Central memory CD8-positive, alpha-beta T cell (primary cell): ENCODE measurements at places on chromosomes 7 and 10.

GRCh38 chr7:100951172-100951571 is 1.8 kb downstream of the MUC3A start:
- H3K36me3 ChIP-seq = no peaks in the 10 kb centered on the region
- H3K27ac ChIP-seq = no peak overlapping the region
- H3K4me1 ChIP-seq = no peaks in the 10 kb centered on the region
- no peak for DNase-seq

- H3K36me3 ChIP-seq = peaks cover 2% of the 10 kb centered on the region
- H3K27me3 ChIP-seq = no peaks in the 10 kb centered on the region
- no peak overlapping the region for H3K27ac ChIP-seq
- peaks cover 5% of the 10 kb centered on the region for H3K4me1 ChIP-seq
- H3K4me3 ChIP-seq = no peak overlapping the region
- no peak for DNase-seq
Observed at GRCh38 chr7:138008588-138009349, 6.9 kb upstream of the CREB3L2 start.

DNA sequence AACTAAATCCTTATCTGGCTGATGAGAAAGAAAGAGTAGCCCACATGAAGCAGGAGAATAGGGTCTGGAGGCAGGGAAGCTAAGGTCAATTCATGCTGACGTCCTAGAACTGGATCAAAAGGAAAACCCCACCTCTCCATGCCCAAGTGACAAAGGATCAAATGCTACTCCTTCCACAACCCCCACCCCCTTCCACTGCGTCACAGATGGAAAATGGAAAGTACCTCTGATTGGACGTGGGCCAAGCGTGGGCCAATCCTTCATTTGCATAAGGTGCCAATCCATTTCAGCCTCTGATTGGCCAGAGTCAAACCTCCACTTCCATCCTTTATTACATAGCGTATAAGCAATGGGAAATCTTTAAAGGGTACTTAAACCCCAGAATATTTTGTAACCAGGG is 431.3 kb upstream of the ETV1 start:
- H3K4me3 ChIP-seq = no peak overlapping the region
- no peaks in the 10 kb centered on the region for H3K36me3 ChIP-seq
- H3K27ac ChIP-seq = no peak overlapping the region

DNA sequence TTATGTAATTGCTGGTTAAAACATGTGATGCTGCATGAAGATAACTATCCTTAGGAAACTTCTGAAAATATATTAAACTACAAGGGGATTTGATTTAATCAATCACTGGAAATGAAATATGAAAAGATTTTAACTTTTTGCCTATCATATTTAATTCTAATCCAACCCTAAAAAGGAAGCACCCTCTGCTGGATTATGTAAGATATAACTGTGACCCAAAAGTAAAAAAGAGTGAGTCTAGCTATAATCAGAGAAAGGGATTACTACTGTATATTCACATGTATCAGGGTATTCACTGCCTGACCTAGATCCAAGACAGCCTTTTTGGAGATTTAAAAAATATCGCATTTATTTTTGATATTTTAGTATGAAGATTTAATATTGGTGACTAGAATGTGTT is 295.5 kb downstream of the MDFIC start:
- H3K27me3 ChIP-seq = peaks cover 10% of the 10 kb centered on the region
- H3K4me3 ChIP-seq = no peak overlapping the region
- no peaks in the 10 kb centered on the region for H3K36me3 ChIP-seq
- H3K27ac ChIP-seq = no peak overlapping the region
- no peaks in the 10 kb centered on the region for H3K4me1 ChIP-seq

- no peak for DNase-seq
- no peaks in the 10 kb centered on the region for H3K36me3 ChIP-seq
- peaks cover 31% of the 10 kb centered on the region for H3K27me3 ChIP-seq
- H3K27ac ChIP-seq = no peak overlapping the region
- H3K4me1 ChIP-seq = no peaks in the 10 kb centered on the region
Observed at GRCh38 chr10:78779339-78779955, 289.3 kb upstream of the ZMIZ1 start.

- H3K36me3 ChIP-seq = peaks cover 1% of the 10 kb centered on the region
- H3K27ac ChIP-seq = no peak overlapping the region
- H3K4me3 ChIP-seq = no peak overlapping the region
- no peak for DNase-seq
Observed at GRCh38 chr10:126663328-126663727, 7.2 kb downstream of the C10orf90 start.

DNA sequence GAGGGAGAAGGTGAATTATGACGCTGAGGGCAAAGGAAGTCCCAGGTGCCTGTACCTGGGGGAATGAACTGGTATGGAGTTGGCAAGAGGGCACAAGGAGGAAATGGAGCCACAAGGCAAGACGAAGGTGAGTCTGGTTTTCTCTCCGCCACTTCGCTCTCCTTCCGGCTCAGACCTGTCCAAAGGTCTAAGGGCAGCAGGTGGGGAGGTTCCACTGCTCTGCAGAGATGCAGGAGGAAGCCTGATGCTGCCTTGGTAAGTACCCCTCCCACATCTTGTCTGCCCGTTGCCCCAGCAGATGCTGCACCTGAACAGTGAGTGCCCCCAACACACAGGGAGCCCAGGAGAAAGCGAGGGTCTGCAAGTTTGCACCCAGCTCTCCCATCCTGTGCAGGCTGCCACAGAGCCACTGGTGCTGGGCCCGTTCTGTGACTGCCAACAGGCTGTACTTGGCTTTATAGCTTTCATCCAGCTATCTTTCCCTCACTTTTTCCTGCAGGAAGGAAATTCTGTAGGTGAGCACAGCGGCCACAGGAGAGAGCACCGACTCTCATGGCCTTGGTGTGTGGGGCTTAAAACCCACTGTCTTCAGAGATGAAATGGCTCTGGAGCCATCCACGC is 235.2 kb downstream of the COBL start:
- H3K27me3 ChIP-seq = peaks cover 12% of the 10 kb centered on the region
- no peaks in the 10 kb centered on the region for H3K4me1 ChIP-seq
- H3K36me3 ChIP-seq = no peaks in the 10 kb centered on the region

DNA sequence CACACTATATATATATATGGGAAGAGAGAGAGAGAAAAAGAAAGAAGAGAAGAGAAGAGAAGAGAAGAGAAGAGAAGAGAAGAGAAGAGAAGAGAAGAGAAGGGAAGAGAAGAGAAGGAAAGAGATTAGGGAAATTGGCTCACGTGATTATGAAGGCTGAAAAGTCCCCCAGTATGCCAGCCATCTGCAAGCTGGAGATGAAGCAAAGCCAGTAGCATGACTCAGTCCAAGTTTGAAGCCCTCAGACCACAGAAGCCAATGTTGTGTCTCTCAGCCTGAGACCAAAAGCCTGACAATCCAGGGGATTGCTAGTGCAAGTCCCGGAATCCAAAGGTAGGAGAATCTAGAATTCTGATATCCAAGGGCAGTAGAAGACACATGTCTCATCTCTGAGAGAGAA is 206.3 kb upstream of the PRSS1 start:
- H3K27me3 ChIP-seq = no peaks in the 10 kb centered on the region
- no peaks in the 10 kb centered on the region for H3K36me3 ChIP-seq
- no peak overlapping the region for H3K4me3 ChIP-seq
- no peak for DNase-seq

DNA sequence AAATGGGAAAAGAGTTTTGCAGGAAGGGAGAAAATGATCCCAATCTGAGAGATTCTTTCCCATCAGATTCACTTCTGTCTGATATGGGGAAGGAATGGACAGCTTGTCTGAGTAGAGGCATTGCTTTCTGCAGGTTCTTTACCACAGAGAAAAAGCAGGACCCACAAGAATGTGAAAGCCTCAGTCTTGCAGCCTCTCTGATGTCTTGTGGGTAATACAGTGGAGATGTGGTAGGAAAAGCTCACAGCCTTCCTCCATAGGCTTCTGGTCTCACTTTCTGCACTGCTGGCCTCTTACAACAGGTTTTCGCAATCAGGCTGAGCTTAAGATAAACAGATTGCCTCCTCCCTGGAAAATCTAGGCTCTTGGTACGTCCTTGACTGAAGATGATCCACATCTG is 551 bp downstream of the IFIT1 start:
- H3K27ac ChIP-seq = peak overlapping the region; percentile 87
- H3K4me3 ChIP-seq = peak overlapping the region; percentile 85
- H3K27me3 ChIP-seq = no peaks in the 10 kb centered on the region
- DNase-seq = no peak
- H3K4me1 ChIP-seq = peaks cover 16% of the 10 kb centered on the region

DNA sequence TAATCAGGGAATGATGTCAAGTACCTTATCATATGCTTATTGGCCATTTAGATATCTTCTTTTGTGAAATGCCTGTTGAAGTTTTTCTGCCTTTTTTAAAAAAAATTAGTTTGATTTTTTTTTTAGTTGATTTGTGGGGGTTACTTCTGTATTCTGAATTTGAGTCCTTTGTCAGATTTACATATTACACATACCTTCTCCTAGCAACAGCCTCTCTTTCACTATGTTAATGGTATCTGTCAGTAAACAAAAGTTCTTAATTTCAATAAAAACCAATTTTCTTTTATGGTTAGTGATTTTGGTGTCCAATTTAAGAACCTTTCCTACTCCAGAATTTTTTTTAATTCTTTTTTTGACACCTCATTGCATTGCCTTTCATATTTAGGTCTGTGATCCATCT is 52.0 kb downstream of the CSGALNACT2 start:
- no peak overlapping the region for H3K4me3 ChIP-seq
- no peak for DNase-seq
- H3K27me3 ChIP-seq = no peaks in the 10 kb centered on the region
- peaks cover 5% of the 10 kb centered on the region for H3K4me1 ChIP-seq

DNA sequence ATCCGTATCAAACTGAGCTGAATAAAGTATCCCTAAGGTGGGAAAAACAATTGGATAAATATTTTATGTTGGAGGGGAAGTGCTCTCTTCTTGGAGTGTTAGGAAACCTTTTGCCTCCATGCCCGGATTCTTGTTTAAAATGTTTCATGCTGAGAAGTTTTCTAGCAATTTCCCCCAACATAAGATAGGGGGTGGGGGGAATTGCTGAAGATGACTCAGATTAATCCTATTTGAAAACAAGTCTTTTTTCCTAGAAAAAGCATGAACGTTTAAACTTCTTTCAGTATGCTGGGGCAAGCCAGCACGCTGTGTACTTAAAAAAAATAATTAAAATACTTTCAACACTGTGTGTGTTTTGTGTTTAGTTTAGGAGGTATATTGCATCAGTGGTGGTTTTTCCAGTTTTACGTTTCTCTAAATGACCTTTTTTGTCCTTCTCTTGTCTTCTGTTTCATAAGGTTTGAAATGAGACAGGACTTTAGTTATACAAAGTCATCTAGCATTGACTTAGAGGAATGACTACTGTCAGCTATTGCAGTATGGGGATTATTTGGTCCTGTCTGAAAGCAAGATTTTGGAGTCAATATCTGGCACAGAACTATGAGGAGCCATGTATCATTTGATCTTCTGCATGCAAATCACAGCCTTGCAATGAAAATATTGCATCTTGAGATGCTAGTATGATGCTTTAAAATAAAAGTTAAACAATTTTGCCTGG is 295.9 kb downstream of the GATA3 start:
- H3K27ac ChIP-seq = no peak overlapping the region
- H3K27me3 ChIP-seq = no peaks in the 10 kb centered on the region
- no peak overlapping the region for H3K4me3 ChIP-seq
- DNase-seq = no peak
- H3K4me1 ChIP-seq = no peaks in the 10 kb centered on the region

DNA sequence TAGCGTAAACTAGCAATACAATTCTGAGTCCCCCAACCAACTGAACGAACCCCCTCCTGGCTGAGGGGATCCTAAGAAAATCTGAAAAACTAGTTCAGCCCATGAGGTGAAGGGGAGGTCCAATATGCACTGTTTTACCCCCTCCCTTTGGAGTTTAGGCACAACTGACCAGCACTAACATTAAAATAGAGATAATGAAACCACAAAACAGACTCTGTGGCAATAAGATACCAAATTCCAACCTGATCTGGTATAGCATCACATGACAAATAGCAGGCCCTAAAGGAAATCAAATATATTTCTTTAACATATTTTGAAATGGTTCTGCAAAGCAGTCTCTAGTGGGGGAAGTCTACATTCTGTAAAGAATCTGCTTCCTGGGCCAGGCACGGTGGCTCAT is 522.5 kb downstream of the TYW1 start:
- H3K36me3 ChIP-seq = no peaks in the 10 kb centered on the region
- H3K27ac ChIP-seq = no peak overlapping the region
- no peaks in the 10 kb centered on the region for H3K4me1 ChIP-seq
- H3K4me3 ChIP-seq = no peak overlapping the region

GRCh38 chr7:125506331-125506730 is 576.7 kb upstream of the POT1 start:
- H3K27ac ChIP-seq = no peak overlapping the region
- no peaks in the 10 kb centered on the region for H3K27me3 ChIP-seq
- H3K4me1 ChIP-seq = no peaks in the 10 kb centered on the region
- no peak overlapping the region for H3K4me3 ChIP-seq
- H3K36me3 ChIP-seq = no peaks in the 10 kb centered on the region
- no peak for DNase-seq

DNA sequence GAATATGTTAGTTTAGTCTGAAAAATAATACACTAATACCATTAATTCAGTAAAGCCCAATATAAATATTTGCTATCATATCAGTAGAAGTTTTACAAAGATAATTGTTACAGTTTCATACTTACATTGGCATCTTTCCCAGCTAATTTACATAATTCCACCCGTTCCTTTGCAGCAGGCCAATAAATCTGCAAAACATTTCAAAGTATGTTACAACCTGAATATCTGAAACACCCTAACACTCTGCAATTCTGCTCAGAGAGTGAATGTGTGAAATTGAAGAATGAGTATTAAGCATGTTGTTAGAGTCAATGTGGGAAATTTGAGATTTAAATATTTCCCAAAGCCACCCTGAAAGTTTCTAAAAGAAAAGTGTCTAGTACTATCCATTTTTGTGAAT is 105.5 kb downstream of the SEMA3D start:
- no peaks in the 10 kb centered on the region for H3K27me3 ChIP-seq
- H3K27ac ChIP-seq = no peak overlapping the region
- H3K36me3 ChIP-seq = no peaks in the 10 kb centered on the region
- no peaks in the 10 kb centered on the region for H3K4me1 ChIP-seq

- no peak for DNase-seq
- no peak overlapping the region for H3K4me3 ChIP-seq
- H3K27ac ChIP-seq = no peak overlapping the region
- peaks cover 21% of the 10 kb centered on the region for H3K4me1 ChIP-seq
Observed at GRCh38 chr10:14609178-14609577, 165.5 kb downstream of the FAM107B start.

DNA sequence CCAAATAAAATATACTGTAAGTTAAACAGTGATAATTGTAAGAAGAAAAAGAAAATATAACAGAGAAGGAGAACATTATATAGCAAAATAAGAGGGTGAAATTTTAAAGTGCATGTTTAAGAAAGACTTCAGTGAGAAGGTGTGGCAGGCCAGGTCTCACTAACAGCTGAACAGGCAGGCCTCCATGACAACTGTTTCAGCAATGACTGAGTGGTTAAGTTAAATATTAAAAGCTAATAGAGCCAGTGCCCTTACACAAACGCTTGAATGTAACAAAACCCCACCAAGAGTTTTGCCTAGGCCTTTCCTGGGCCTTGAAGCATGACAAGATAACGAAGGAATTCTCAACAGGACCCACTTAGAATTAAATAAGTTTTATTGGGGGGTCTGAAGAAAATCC is 32.6 kb downstream of the CFAP43 start:
- DNase-seq = no peak
- peaks cover 1% of the 10 kb centered on the region for H3K36me3 ChIP-seq
- no peak overlapping the region for H3K4me3 ChIP-seq
- H3K27ac ChIP-seq = no peak overlapping the region
